ENCODE measurements at places on chromosomes 3 and 15.

DNA sequence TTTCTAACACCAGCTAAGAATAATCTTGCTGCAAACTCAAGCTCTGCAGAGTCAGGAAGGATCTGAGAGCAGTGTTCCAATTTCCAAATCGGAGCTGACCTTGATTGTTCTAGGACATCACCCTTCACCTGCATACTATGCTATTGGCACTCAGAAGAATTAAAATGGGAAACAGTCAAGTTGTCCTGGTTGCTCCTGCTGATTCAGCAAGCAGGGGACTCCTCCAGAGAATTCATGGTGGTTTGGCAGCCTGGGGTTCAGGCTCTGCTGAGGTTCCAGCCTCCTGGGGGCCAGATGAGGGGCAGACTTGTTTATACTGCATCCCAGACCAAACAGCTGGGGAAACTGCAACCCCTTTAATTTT, 213.7 kb upstream of the ADAMTS9 start:
- DNase-seq = no peak

GRCh38 chr3:125054449-125055329, 1.1 kb downstream of the HEG1 start:
- DNase-seq = no peak

GRCh38 chr3:164604687-164605086, 473.6 kb downstream of the SI start:
- no peak for DNase-seq

- DNase-seq = no peak
These were observed 48.4 kb downstream of the SLC2A2 start for GRCh38 chr3:170977949-170978745.

DNA sequence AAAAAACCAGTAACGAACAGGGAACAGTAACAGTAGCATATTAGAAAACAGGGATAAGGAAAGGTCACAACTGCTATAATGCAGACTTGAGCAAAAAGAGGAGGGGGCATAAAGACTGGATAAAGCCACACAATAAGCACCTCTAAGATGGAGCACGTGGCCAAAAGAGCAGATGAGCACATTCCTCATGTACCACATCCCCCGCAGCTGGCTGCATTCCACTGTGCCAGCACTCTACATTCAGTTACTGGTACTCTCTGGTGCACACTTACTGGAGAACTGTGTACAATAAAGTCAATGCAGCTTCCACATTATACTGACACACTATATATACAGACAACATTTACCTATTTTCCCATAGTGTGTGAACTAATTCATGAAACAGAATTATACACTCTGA, 64.7 kb downstream of the UBE3A start:
- no peak for DNase-seq

DNA sequence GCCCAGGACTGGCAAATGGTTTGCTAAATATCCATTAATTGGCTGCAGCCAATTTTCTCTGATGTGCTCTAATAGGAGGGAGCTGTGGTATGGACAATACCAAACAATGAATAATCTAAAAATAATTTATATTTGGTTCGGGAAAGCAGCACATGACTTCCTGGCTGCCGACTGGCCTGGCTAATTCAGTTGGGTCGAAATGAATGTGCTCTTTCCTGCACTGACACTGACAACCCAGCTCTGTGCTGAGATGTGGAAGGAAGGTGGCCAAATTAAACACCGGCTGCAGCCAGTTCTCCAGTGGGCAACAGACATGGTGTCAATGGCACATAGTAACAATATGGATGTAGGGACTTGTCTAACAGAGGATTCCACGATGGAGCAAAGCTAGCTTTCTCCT, 21.1 kb upstream of the COLQ start:
- no peak for DNase-seq

GRCh38 chr3:143507735-143508580, 340.3 kb downstream of the SLC9A9 start:
- no peak for DNase-seq

DNA sequence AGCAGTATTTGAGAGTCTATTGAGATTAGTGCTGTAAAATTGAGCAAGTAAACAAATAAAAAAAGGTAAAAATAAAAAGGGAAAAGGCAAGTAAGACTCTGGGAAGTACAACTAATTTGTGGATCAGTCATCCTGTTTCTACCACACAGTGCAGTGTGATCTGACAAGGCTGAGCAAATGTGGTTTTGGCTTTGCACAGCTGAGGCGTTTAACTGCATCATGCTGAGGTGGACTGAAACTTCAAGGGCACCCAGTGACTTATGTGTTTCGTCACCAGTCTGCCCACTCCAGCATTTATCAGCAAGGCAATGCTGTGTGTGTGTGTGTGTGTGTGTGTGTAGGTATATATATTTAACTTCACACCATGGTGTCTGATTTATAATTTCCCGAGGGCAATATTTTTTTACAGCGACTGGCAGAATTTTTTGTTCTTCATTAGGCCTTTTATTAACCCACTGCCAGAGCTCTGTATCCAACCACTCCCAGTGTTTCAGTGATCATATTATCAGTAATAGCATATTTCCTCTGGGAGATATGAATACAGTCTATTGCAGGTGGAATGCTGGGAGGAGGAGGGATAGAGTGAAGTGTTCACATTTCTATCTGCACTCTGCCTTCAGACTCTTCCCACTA, 131.5 kb upstream of the SATB1 start:
- DNase-seq = peak; percentile 6

DNA sequence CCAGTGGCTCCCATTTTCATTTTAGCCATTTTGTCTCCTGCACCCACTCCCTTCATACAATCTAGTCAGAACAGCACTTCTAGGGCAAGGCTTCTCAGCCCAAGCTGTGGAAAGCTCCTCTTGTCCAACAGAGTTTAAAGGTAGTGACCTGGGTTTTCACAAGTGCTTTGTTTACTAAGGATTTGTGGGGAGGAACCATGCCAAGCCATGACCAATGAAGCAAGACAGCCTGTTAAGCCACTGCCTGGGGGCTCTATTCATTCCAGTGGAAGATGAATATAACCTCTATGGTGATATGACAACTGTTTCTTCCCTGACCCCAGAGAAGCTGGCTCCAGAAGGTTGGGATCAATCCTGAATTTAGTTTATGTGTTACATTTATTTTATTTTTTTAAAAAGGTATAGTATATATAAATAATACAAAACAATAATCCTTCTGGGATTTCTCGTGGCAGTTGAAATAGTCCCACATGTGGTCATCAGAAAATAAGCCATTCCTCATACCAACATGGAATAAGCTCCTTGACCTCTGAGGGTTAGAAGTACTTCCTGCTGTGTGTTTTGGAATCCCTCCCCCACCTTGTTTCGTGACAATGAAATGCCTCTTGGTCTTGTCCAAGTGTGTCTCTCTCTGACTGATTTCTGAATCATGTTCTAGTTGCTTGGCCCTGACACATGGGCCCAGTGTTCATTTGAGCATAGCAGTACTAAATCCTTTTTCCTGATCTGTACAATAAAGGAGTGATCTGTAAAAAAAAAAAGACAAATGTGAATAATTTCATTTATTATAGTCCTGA, 13.3 kb upstream of the THUMPD3 start:
- no peak for DNase-seq

- no peak for DNase-seq
These were observed 159.4 kb downstream of the SI start for GRCh38 chr3:164918905-164919304.

All from stimulated activated CD8-positive, alpha-beta memory T cell treated with anti-CD3 and anti-CD28 coated beads, Interleukin-2, amount 100 ng/mL, for 1 hour (primary cell).